ENCODE measurements at places on chromosomes 1 and 21.

DNA sequence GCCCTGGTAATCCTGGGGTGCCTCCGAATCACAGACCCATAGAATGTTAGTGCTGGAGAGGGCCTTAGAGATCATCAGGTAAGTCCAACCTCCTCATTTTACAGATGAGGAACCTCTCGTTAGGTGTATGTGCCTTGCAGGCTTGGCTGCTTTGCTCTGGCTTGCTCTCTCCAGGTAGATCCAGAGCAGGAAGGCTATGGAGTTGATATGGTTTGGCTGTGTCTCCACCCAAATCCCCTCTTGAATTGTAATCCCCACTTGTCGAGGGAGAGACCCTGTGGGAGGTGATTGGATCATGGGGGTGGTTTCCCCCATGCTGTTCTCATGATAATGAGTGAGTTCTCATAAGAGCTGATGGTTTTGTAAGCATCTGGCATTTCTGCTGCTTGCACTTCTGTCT is 186.0 kb upstream of the PLXNA2 start:
- no peak for DNase-seq

- no peak for DNase-seq
These were observed 453.6 kb downstream of the LTN1 start for GRCh38 chr21:28538987-28539622.

- DNase-seq: peak; percentile 27
These were observed 936 bp downstream of the ZBTB21 start for GRCh38 chr21:42009018-42009830.

DNA sequence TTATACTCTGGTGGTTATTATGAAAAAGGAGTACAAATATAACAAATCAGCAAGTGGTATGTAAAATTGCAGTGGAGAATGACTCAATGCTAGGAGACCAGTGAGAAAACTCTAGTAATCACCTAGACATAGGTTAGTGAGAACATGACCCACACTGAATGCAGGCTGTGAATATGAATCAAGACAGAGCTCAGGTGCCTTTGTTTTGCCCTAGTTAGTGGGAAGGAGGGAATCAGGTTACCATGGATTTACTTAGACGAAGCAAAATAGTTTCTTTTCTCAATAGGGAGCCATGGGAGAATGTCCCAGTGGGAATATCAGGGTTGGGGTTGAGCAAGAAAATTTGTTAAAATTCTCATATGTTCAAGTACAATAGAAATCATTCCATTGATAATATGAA is 10.6 kb upstream of the GCLM start:
- DNase-seq: no peak

DNA sequence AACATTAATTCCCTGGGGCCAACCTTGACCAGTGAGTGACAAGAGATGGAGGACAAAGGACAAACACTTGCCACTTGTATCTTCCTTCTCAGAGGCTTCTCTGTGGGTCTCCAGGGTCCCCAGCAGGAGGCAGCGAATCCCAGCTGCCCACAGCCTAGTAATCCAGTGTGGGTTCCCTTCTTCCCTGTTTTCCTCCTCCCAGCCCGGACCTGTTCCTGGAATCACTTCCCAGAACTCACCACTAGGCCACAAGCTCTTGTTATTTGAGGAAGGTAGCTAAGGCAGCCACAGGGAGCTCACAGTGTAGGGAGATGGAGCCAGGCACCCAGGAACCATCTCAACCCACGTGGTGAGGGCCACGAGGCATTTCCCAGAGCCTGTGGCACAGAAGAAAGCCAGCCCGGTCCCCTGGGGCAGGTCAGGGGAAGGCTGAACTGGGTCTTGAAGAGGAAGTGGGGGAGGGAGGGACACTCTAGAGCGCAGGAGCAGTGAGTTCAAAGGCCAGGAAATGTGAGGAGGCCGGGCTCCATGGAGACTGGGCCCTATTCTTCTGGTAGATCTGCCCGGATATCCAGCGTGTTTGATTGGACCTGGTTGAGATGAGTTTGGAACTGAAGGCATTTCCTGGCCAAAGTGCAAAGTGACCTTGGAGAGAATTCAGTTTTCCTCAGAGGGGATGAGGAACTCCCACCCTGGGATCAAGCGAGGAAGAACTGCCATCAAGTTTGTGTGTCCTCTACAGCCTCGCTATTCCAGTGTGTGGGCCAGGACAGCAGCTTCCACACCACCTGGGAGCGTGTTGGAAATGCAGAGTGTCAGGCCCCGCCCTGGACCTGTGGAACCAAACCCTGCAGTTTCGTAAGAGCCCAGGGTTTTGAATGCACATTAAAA is 20.3 kb upstream of the C2CD2 start:
- peak; percentile 12 for DNase-seq

DNA sequence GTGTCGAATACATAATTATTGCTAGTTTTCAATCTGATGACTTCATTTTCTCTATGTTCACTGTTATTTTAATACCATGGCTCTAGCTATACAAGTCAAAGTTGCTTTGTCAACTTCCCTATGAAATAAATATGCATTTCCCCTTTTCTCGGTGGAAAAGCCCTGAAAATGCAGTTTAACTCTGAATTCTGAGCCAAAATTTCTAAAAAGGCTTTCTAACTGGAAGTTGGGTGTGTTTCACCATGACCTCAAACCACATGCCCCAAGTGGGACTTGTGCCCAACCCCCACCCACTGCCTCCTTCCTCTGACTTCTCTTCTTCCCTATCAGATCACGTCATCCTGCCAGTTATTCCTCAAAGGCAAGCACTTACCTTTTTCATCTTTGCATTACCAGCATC is 8.9 kb downstream of the MKNK1 start:
- DNase-seq: no peak

DNA sequence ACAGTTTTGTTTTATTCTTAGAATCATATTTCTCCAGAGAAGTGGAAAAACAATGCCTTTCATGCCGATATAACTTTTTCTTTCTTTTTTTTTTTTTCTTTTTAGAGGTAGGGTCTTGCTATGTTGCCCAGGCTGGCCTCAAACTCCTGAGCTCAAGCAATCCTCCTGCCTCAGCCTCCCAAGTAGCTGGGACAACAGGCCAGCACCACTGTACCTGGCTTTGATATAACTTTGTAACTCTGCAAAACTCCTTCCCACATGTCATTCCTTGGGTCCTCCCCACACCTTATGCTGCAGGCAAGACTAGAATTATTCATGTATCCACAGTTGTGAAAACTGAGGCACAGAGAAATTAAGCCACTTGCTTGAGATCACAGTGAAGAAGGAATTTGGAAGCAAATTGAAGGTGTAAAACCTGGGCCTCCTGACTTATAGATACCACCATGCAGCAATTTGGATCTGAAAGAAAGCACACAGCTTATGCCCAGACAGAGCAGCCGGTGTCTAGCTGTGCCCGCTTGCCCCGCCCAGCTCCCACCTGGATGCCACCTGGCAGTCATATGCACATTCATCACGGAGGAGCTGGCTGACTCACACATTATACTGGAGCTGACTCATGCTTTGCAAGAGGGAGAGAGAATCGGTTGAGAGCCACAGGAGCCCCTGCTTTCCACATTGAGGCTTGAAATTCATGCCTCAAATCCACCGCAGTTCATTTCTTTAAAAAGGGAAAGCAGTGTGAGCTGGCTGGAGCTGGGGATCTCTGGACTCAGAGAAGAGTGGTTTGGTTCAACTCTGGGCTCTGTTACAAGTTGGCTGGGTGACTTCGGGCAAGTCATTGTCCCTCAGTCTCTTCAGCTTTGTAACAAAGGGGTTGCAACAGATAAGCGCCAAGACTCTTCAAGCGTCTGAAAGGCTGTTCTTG is 8.3 kb upstream of the SLC2A1 start:
- DNase-seq: no peak

GRCh38 chr1:225631021-225631663 is 21.8 kb downstream of the ENAH start:
- DNase-seq: no peak

DNA sequence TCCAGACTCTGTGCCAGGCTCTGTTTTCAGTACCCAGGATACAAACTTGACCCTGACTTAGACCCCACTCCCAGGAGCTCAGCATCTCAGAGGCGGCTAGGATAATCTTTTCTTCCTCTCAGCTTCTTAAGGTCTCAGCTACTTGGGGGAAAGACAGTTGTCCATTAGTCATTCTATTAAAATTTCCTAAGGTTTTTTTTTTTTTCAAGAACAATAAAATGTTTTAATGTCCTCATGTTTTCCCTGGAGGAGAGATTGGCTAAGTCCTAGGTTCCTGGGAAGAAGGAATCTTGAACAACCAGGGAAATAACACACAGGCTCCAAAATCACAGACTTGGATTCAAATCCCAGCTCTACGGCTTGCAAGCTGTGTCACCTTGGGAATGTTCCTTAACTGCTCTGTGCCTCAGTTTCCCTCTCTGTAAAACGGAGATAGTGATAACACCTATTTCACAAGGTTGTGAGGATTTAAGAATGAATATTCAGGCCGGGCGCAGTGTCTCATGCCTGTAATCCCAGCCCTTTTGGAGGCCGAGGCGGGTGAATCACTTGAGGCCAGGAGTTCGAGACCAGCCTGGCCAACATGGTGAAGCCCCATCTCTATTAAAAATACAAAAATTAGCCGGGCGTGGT is 33.0 kb downstream of the CDK18 start:
- no peak for DNase-seq

- no peak for DNase-seq
These were observed 64.1 kb downstream of the PTGFR start for GRCh38 chr1:78554840-78555239.

- no peak for DNase-seq
These were observed 20.5 kb downstream of the TARBP1 start for GRCh38 chr1:234458352-234459017.

DNA sequence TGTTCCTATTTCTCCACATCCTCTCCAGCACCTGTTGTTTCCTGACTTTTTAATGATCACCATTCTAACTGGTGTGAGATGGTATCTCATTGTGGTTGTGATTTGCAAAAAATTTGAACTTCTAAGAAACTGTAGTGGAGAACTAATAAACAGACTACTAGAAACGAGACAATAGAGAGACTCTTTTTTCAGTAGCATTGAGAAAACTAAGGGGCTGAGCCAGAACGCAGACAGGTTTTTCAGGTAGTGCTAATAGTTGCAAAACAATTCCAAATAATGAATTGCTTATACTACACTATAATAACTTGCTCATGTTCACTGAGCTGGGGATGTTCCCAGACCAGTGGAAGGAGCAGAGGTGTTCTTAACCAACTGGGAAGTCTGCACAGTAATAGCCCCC is 98.8 kb upstream of the DPH5 start:
- no peak for DNase-seq

GRCh38 chr1:51305371-51305823 is 25.0 kb downstream of the TTC39A start:
- DNase-seq: no peak

DNA sequence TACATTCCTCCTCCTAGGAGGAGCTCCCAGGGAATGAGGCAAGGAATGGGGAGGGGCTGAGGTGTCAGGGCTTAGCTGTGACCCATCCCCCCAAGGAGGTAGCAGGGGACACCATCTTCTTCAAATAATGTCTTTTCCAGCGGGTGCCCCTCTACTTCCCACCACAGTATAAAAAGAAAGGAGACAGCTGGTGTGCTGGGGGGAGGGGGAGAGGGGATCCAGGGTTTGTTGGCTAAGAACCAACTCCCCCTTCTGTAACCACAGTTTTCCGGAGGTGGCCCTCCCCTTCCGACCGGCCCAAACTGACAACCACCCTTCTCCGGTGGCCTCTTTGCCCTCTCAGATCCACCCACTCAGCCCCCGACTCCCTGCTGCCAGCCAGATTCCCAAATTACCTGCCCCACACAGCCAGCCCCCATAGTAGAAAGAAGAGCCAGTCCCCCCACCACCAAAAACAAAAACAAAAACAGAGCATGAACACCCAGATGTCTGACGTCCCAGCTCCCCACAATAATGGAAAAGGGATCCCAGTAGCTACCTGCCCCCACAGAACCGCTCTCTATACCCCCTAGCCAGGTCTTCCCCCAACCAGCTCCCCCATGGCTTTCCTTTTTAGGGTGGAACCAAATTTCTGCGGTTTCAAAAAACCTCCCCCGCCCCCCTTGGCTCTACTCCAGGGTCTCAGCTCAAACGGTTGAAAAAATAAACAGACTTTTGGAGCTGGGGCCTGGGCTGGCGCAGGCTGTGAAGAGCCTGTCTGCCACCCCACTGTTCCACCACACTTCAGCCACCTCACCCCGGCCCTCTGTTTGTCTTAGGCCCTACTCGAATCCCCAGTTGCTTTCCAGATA is 2.1 kb downstream of the ARHGEF2 start:
- peak; percentile 77 for DNase-seq

DNA sequence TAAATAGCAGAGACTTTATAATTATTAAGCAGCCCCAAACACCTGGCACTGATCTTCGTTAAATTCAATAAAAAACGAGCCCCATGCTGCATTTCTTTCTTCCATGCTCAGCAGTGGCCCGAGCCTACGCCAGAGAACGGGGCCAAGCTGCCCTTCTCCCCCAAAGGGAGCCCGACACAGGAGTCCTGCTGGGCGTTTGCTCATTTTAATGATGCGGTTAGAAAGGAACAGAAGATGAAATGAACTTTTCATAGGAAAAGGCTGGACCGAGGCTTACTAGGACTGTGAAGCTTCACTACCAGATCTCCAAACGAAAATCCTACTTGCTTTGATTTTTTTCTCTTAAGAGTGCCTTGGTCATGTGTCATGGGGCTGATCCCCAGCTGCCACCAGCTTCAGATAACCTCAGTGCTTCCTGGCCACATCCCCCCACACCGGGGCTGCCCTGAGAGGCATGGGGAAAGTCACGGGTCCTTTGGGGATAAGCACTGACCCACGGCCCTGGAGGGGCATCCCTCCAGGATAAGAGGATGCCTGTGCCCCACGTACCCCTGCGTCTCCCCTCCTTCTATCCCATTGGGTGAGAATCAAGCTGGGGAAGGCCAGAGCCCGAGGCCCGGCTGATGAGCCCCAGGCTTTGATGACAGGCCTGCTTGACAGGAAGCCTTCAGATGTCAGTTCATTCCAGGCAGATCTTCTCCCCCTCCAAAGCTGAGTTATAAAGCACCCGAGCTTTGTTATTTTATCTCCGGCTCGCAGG is 34.2 kb downstream of the PGBD5 start:
- no peak for DNase-seq

- DNase-seq: no peak
These were observed 1.5 kb downstream of the RAP1A start for GRCh38 chr1:111621050-111621449.

- DNase-seq: no peak
These were observed 93.1 kb upstream of the BCAR3 start for GRCh38 chr1:93774707-93775106.

- peak; percentile 6 for DNase-seq
These were observed 41.8 kb upstream of the CAMTA1 start for GRCh38 chr1:6743189-6744101.

DNA sequence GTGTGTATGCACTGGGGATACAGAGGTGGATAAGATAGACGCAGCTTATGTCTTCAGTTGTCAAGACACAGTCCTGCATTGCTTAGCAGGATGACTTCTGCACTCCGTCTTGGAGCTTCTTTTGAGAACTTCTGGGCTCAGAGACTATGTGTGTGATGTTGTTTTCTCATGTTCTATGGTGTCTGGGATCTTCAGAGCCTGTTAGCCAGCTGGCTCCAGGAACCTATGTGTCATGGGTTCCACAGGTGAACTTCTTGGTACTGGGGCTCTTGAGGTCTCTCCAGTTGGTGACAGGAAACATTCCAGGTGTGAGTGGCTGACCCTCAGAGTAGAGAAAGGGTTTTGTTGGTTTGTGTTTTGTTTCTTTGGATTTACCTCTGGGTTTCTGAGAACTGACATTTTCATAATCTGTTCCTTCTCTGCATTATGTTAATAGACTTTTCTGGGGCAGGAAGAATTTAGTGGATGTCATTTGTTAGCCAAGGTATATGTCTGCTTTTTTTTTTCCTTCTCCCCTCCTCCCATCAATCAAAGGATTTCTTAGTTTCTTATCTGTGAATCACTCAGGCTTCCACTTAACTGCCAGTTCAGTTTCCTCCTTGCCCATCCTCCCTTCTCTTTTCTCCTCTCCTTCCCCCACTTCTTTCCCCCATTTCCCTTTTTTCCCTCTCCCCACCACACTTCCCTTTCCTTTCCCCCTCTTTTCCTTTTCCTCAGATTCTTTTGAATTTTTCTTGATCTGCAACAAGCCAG is 18.1 kb downstream of the FGGY start:
- DNase-seq: no peak
